ENCODE measurements at places on chromosomes 6 and 20.

- DNase-seq, result peak; percentile 65
These were observed 46.2 kb upstream of the EEF1A1 start for GRCh38 chr6:73566954-73567591.

DNA sequence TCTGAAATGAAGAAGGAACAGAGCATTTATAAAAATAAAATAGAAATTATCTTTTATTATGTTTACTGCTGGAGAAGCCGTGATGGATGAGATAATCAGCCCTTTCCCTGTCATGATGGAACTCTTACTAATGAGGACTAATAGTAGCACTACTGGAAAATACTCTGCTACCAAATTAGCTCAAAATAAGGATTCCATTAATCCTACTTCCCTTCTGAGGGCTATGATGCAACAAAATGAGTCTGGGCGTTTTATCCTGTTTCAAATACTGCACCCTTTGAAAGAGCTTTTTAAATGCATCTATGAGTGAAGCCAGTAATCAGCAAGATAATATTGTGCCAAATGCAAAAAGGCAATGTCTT lies 59.3 kb upstream of the CARMIL1 start:
- no peak for DNase-seq

DNA sequence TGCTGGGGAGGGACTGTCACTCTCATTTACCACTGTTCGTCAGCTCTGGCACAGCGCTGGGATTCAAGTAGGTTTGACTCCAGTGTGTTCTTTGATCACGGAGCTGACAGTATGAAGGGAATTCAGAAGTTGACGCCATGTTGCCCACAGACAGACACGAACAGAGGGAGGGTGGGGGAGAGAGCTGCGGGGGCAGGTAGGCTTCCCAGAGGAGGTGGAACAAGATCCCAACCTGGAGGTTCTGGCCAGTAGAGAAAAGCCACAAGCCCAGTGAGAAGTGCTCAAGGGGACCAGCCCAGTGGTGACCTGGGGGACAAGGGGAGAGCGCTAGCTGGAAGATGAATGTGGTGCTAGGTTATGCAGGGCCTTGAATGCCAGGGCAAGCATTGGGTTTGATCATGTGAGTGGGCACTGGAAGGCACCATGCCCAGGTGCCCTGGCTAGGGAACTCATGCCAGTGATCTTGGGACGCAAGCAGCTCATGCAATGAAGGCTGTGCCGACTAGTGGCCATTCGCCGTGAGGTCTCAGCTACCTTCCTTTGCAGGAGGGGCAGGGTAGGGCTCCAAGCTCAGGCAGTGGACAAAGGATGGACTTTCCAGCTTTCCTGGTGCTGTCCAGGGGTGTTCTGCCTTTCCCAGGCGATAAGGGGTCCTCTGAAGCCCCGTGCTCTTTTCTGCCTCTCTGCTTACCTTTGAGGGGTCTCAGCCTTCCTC lies 50.4 kb upstream of the APCDD1L start:
- no peak for DNase-seq

DNA sequence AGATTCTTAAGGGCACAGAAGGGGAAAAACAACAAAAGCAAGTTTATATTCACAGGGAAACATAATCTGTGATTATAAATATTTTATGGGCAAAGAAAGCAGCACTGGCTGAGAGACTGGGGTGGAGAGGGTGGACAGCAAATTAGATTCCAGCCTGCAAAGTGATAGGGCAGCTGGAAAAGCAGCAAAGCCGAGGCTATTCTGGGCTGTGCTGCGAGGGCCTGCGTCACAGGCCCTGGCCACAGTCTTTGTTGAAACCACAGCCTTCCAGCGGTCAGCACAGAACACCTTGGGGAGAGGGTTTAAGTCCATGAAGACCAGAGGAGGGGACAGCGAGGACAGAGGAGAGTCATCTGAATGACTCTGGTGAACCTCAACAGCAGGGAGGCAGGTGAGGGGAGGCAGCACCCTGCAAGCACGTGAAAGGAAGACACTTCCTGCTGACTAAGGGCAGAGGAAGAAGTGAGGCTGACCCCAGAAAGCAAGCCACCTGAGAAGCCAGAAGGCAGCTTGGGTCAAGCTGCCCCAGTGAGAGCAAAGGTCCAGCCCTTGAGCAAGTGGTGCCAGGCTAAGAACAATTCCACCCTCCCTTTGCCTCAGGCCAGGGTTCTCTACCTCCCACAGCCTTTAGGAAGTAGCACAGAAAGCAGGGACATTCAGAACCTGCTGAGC lies 17.1 kb downstream of the MRPL14 start:
- DNase-seq, result no peak

DNA sequence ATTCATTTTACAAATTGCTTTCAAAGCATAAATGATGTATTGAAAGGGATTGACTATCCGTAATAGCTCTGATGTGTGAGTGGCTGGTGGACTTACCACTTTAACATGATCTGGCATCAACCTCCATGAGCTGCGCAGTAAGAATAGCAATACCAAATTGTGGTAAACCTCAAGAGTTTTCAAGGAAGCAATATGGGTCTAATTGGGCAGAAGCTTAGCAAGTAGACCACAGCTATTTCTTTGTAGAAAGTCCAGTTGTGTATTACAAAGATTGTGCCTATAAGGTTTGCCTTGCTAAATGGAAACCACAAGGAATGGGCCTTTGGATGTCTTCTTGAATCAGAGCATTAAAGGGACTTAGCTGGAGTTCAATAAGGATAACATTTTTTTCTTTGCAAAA lies 736.6 kb downstream of the KIF16B start:
- peak; percentile 10 for DNase-seq

- no peak for DNase-seq
These were observed 62.8 kb downstream of the FILIP1 start for GRCh38 chr6:75430631-75431325.

DNA sequence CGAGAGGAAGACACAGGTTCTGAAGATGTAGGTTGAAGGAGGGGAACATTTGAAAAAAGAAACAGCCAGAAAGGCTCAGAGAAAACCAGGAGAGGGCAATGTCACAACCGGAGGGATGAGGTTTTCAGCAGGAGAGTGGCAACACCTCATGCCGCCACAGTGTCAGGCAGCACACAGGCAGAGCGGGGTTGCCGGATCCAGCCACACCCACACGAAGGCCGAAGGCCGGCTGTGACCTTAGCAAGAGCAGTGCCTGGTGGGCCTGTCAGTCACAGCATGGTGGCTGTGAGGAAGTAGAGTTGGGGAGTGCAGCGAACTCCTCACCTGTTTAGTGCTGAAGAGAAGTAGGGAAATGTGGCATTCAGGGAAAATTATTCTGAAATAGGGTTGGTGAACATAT lies 14.0 kb downstream of the HDDC2 start:
- DNase-seq, result no peak

DNA sequence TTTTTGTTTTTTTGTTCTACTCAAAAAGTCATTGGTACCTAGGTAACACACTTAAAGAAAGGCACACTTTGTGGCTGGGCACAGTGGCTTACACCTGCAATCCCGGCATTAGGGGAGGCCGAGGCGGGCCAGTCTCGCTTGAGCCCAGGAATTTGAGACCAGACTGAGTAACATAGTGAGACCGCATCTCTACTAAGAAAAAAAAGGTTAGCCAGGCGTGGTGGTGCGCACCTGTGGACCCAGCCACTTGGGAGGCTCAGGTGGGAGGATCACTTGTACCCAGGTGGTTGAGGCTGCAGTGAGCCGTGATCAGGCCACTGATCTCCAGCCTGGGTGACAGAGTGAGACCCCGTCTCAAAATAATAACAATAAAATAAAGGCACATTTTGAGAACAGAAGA lies 67.4 kb upstream of the BHLHE23 start:
- DNase-seq, result no peak

GRCh38 chr6:24749297-24749696 lies 25.4 kb upstream of the GMNN start:
- no peak for DNase-seq

DNA sequence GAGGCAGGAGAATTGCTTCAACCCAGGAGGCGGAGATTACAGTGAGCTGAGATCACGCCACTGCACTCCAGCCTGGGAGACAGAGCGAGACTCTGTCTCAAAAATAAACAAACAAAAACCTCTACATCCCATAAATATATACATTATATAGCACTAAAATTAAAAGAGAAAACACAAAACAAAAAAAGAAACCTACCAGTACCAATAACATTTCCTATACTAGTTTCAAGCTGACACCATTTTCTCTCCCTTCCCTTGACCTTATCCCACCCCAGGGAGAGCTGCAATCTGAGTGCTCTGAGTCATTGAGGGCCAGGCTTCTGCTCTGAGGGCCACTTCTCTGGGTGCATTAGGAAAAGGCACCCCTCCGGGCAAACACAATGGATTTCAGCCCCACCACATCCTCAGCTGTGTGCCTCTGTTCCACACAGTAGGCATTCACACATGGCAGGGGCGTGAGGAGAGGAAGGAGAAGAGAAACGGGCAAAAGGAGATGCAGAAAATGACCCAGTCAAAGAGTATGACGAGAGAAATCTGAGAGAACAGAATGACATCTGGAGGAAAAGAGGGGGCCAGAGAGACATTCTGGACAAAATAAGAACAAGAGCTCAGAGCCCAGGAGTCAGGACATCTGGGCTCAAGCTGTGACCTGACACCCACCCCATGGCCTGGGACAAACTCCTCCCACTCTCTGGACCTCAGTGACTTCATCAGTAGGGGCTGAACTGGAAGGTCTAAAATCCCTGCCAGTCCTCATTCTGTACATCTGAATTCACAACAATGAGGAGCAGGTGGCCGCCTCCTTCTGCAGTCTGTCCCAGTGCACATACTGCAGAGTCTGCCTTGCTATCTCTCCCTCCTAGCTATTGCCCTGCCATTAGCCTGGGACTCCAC lies 18.2 kb downstream of the TRIM26 start:
- DNase-seq, result no peak

- DNase-seq, result no peak
These were observed 615.0 kb downstream of the C6orf118 start for GRCh38 chr6:164694386-164694785.

DNA sequence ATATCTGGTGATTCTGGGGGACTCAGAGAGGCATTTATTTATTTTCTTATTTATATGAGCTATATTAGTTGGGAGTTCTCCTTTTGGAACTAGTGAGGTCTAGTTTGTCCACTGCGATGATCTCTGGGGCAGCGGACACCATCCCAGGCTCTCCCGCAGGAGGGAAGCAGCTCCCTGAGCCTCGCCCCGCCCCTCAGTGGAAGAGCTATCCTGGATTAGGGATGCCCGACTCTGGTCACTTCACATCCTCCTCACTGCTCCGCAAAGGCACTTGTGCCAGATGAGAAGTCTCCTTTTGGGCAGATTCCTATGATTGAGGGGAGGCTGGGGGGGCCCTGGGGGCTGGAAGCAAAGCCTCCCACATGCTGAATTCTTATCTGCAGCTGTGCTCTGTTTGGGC lies 3.6 kb upstream of the MAS1 start:
- DNase-seq, result no peak

- DNase-seq, result peak; percentile 66
These were observed 5.5 kb upstream of the HLA-E start for GRCh38 chr6:30483677-30484279.

- DNase-seq, result peak; percentile 81
These were observed 107.0 kb upstream of the FOXO3 start for GRCh38 chr6:108453601-108454185.

- no peak for DNase-seq
These were observed 1.4 kb upstream of the PTPRT start for GRCh38 chr20:43191143-43191542.

All from fibroblast of skin of back (primary cell).